ENCODE measurements at places on chromosomes 4 and X.

DNA sequence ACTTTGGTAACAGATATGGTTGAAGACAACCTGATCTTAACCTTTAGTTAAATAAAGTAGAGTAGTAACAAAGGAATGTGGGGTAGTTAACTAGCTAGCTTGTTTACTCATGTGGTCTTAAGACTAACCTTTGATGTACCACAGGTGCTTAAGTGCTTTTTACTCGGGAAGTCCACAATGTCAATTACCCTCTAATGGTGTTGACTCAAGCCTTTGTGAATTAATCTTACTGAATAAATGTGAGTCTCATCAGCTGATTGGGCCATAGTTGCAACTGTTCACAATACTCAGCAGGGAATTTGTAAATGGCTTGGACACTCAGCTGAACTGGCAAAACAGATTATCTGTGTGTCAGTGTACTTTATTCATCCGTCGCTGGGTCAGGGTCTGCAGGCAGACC, 119.0 kb upstream of the UGT8 start:
- no peak for DNase-seq

- DNase-seq, result peak; percentile 66
These were observed 25.4 kb downstream of the MBNL3 start for GRCh38 chrX:132463411-132463810.

GRCh38 chr4:156966836-156967235, 4.8 kb downstream of the PDGFC start:
- no peak for DNase-seq

DNA sequence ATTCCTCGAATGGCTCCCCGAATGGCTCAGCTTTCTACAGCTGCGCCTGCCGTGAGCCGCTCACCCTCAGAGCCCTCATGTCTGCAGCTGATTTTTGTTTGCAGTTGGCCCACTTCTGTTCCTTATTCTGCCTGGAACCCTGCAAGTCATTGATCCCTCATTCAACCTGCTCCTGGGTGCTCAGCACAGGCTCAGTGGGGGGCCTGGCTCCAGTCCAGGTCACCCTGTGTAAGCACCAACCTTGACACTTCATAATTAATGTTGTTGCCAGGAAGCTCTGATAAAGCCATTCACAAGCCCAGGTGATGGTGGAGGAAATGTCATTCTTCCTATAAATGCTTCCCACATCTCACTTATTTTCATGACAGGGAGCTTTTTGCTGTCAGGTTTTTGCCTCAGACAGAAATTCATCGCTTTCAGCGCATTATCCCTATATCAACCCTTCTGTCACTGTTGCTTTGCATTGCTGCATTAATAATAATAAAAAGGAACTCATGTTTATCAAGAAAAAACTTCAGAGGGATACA, 85.7 kb downstream of the F11 start:
- DNase-seq, result no peak

DNA sequence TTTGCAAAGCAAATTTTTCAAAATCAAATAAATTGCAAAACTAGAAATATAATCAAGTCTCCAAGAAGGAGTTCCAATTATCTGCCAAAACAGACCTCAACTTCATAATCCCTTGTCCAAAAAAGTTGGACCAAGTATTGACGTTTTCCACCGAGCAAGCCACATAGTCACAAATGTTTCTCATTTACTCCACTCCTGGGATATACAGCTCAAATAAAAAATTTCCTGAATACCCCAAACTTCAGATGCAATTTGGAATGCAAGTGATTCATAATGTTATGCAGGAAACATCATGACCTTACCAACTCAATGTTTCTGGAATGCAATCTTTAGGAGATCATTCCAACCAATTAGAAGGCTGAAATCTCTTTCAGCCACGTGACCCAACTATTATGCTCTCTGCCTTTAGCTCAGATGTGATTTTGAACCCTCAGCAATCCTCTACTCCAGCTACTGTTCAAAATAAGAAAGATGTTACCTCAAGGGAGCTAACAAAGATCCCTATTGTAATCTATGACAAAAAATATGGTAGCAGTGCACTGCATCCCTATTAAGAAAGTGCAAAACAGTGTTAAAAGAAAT, 72.4 kb downstream of the PRDM5 start:
- no peak for DNase-seq

- DNase-seq, result no peak
These were observed 912.5 kb downstream of the C4orf33 start for GRCh38 chr4:130008461-130008860.
